Epithelial cell of alveolus of lung (primary cell): ENCODE measurements at places on chromosomes 2 and 18. TPM values are rescaled to one million over a fixed set of nuclear protein-coding genes. Genes with fewer than 3 reads are reported as not detected.

GTF2A1L gene
- total RNA-seq, result 0.13 and 1.5 TPM in 2 replicates

SATB2 gene
- 4.7 and 7.3 TPM in 2 replicates for total RNA-seq

NAT8 gene
- not detected in 2 replicates for total RNA-seq

CROCC2 gene
- 0.80 TPM in 1 of 2 replicates, not detected in the other for total RNA-seq

RTP5 gene
- not detected in 2 replicates for total RNA-seq

IL1RL2 gene
- total RNA-seq, result 0.52 and 0.88 TPM in 2 replicates

B3GNT7 gene
- 0.80 and 1.3 TPM in 2 replicates for total RNA-seq

FKBP7 gene
- total RNA-seq, result 48.4 and 102 TPM in 2 replicates

FOXD4L1 gene
- total RNA-seq, result under 0.01 and 0.16 TPM in 2 replicates

METTL5 gene
- 59.1 and 65.3 TPM in 2 replicates for total RNA-seq

FAM124B gene
- total RNA-seq, result 0.16 and 0.26 TPM in 2 replicates

TOGARAM2 gene
- 0.13 TPM in 1 of 2 replicates, not detected in the other for total RNA-seq

CHRND gene
- 2.7 TPM in 1 of 2 replicates, not detected in the other for total RNA-seq

CD207 gene
- total RNA-seq, result not detected in 2 replicates

CPS1 gene
- 13.4 and 23.7 TPM in 2 replicates for total RNA-seq

CCDC141 gene
- total RNA-seq, result 0.08 TPM in 1 of 2 replicates, not detected in the other

ASB18 gene
- total RNA-seq, result not detected in 2 replicates

DOK6 gene
- total RNA-seq, result 0.65 and 14.9 TPM in 2 replicates

OR6B2 gene
- total RNA-seq, result not detected in 2 replicates

OTX1 gene
- 0.13 TPM in 1 of 2 replicates, not detected in the other for total RNA-seq

BMP10 gene
- total RNA-seq, result not detected in 2 replicates

NPHP1 gene
- 2.6 and 2.8 TPM in 2 replicates for total RNA-seq

GPR45 gene
- total RNA-seq, result not detected in 2 replicates

SCYGR4 gene
- not detected in 2 replicates for total RNA-seq

SAG gene
- total RNA-seq, result not detected in 2 replicates

CRYBA2 gene
- not detected in 2 replicates for total RNA-seq
